ENCODE measurements at places on chromosomes 2 and 18.

GRCh38 chr2:211513446-211513845 is 957.0 kb downstream of the CPS1 start:
- DNase-seq = no peak

- DNase-seq = no peak
These were observed 238.2 kb upstream of the MYT1L start for GRCh38 chr2:2569306-2569705.

DNA sequence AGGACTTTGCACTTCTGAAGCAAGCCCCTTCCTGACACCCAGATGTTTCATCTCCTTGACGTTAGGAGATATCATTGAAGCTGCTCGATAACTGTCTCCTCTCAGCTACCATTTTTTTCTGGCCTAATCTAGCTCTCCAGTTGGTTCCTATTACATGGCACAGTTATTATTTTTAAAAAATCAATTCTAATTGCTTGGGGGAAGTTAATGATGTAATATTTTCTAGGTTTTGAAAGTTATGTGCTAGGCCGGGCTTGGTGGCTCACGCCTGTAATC is 22.5 kb upstream of the RAB31 start:
- no peak for DNase-seq

DNA sequence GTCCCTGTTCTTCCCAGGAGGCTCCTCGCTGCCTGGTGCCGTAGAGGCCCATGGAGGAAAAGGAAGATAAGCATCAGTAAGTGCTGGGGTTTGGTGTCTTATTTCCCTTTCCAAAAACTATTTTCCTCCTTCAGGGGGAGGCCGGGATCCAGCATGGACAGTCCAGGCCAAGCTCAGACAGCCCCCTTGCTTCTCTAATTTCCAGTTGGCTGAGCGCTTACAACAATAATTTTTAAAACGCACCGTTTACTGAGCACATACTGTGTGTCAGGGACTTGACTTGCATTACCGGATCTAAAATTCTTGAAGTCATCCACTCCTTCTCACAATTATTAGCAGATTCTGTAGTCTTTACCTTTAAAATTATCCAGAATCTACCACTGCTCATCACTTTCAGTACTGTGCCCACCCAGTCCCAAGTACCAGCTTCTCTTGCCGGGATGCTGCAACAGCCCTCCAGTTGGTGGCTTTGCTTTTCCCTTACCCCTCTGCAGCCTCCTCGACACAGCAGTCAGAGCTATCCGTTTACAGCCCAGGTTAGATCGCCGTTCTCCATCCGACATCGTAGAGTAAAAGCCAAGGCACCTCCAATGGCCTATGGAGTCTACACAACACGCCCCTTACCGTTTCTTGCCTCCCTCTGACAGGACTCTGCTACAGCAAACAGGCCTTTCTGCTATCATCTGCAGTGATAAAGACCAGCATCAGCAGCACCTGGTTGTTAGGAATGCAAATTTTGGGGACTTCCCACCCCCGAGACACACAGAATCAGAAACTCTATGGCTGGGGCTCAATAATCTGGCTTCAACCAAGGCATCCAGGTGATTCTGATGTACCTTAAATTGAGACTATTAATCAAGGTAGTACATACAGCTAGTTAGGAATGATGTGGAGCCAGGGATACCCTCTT is 75.2 kb upstream of the TSPYL6 start:
- DNase-seq = no peak

DNA sequence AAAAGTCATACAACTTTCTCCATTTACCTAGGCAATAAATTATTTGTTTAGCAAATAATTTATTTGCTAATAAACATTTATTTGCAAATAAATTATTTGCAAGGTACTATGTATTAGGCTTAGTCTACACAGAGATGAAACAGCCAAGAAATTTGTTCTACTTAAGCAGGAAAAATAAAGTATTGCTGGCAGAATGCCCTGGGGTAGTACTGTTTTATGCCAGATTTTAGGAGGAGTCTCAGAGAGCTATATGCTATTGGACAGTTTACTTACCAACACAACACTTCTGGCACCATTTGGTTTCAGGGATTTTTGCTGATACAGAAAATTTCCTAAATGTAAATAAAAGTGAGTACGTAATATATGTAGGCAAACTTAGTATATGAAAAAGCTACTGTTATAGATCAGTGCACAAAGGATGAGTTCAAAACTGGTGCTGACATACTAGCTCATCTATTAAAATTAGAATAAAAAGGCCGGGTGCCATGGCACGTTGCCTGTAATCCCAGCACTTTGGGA is 23.2 kb upstream of the CDKL4 start:
- DNase-seq = no peak

DNA sequence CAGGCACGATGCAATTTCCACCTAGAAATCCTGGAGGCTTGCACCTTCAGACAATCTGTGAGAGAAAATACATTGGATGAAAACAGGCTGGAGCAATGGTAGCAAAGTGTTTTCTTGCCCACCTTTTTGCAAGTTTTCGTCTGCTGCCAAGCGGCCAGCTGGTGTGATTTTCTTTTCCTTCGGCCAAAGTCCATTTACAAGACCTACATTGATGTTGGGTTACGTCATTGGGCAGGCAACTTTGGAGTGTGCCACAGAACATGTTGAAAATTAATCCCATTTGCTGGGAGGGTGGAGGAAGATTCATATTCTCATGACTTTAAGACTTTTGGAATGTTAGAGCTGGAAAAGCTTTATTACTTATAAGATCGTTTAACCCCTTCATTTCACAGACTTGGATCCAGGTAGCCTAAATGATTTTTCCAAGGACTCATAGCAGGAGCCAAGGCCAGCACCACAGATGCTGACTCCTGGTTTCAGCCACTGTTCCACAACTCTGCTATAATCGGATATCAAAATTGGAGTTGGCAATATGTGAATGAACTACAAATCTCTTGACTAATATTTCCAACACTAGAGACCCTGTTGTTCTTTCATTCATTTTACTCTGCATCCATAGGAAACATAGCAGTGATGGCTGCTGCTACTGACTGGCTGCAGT is 352.1 kb downstream of the RND3 start:
- DNase-seq = no peak

- DNase-seq = no peak
These were observed 304.2 kb downstream of the CYP26B1 start for GRCh38 chr2:71843391-71843850.

GRCh38 chr2:26148501-26148900 is 24.4 kb upstream of the GAREM2 start:
- DNase-seq = no peak

- DNase-seq = no peak
These were observed 57.6 kb upstream of the KLHL29 start for GRCh38 chr2:23327416-23327815.

- no peak for DNase-seq
These were observed at the start of gene KLHL41 for GRCh38 chr2:169509298-169509885. TSS of gene KLHL41 (plus strand) at chr2:169509702. CDS start at chr2:169509779, 77 bp downstream.

- no peak for DNase-seq
These were observed 550.0 kb upstream of the SYT4 start for GRCh38 chr18:43827311-43827710.

- DNase-seq = no peak
These were observed 8.0 kb downstream of the ZEB2 start for GRCh38 chr2:144511937-144512336.

DNA sequence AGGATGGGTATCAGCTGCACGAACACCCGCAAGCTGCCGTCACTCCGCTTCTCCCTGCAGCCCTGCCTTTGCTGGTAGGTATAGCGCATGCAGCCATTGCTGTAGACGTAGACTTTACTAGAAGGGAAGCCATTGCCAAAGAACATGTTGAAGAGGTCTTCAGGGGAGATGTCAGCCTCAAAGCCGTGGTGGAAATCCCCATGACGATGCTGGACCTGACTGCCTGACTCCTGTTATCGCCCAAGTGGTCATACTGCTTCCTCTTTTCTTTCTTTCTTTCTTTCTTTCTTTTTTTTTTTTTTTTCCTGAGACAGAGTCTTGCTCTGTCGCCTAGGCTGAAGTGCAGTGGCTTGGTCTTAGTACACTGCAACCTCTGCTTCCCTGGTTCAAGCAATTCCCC is 68.7 kb upstream of the SPRED2 start:
- no peak for DNase-seq

GRCh38 chr18:39561126-39561525 is 1995.5 kb upstream of the CELF4 start:
- DNase-seq = no peak

DNA sequence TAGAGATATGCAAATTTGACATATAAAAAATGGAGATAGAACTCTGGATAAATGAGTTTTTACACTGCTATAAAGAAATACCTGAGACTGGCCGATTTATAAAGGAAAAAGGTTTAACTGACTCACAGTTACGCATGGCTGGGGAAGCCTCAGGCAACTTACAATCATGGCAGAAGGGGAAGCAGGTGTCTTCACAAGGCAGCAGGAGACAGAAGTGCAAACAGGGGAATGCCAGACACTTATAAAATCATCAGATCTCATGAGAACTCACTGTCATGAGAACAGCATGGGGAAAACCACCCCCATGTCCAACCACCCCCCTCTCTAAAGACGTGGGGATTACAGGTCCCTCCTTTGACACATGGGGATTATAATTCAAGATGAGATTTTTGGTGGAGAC is 1540.2 kb upstream of the SLC39A10 start:
- DNase-seq = no peak

GRCh38 chr2:45879406-45879805 is 227.9 kb downstream of the PRKCE start:
- DNase-seq = no peak

- no peak for DNase-seq
These were observed 138.6 kb downstream of the MAP3K20 start for GRCh38 chr2:173214213-173214612.

GRCh38 chr2:67642046-67642382 is 244.9 kb downstream of the ETAA1 start:
- no peak for DNase-seq

- DNase-seq = no peak
These were observed 74.4 kb downstream of the RTN4 start for GRCh38 chr2:54975598-54976492.

GRCh38 chr2:187206071-187206470 is 242.0 kb downstream of the CALCRL start:
- no peak for DNase-seq

DNA sequence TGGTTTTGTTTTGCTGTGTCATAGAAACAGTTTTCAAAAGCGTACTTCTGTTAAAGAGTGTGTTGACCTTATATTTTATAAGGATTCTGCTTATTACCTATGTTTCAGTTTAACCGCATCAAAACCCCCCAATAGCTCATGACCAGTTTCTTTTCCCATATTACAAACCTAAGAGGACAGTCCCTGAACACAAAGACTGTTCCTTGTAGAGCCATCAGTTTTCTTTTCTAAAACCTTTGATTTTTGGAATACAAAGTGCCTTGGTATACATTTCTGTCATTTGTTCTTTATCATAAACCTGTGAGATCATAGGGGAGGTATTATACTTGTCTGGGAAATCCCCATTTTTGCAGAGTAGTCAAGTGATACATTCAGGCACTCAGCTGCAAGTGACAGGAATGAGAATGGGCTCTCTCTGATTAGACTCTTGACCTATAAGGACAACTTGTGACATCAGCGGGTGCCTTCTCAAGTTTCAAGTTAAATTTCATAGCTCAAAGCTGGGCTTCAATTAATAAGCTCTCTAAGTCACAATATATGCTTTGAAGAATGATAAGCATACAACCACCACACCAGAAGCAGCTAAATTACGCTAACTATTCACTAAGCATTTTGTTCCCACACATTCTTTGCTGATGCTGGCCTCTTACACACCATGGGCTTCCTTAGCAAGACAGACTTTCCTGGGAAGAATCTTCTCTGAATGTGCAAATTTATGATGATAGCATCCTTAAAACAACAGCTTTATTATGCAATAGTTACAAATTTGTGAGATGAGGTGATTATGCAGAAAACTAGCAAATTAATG is 97.5 kb upstream of the CD302 start:
- no peak for DNase-seq

GRCh38 chr18:64179556-64180080 is 30.7 kb upstream of the LINC00305 start:
- DNase-seq = no peak

- DNase-seq = no peak
These were observed 78.2 kb upstream of the ITGB6 start for GRCh38 chr2:160278101-160278878.

DNA sequence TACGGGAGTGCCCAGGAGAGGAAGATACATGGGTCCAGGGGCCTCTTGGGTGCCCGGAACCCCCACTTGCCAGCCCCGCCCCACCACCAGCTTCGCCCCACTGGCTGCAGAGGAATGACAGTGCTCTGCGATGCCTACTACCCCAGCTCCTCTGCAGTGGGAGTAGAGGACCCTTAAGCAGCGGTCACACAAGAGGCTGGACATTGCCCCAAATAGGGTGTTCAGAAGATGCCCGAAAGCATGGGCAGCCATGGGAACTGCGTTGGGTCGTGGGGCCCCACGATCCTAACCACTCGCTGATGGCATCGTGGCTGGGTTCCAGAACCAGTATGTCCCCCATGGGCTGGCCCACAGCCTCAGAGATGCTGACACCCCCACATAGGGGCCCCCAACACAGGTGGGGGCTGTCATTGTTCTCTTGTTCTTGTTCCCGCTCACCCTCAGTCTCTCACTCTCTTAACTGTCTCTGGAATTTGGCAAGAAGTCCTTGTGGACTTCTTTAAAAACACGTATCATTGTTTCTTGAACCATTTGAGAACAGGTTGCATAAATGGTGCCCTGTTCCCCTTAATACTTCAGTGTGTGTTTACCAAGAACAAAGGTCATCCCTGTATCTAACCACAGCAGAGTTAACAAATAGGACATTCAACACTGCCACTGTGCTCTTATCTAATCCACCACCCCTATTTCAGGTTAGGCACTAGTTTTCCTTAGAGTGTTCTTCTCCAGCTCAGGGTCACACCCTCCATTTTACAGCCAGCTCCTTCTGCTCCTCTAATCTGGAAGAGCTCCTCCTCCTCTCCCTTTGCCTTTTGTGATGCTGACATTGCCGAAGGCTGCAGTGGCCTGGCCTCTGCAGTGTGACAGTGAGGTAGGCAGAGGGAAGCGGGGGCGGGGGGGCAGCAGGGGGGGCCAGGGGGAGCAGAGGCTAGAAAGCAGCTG is 76.3 kb downstream of the STPG4 start:
- DNase-seq = no peak

DNA sequence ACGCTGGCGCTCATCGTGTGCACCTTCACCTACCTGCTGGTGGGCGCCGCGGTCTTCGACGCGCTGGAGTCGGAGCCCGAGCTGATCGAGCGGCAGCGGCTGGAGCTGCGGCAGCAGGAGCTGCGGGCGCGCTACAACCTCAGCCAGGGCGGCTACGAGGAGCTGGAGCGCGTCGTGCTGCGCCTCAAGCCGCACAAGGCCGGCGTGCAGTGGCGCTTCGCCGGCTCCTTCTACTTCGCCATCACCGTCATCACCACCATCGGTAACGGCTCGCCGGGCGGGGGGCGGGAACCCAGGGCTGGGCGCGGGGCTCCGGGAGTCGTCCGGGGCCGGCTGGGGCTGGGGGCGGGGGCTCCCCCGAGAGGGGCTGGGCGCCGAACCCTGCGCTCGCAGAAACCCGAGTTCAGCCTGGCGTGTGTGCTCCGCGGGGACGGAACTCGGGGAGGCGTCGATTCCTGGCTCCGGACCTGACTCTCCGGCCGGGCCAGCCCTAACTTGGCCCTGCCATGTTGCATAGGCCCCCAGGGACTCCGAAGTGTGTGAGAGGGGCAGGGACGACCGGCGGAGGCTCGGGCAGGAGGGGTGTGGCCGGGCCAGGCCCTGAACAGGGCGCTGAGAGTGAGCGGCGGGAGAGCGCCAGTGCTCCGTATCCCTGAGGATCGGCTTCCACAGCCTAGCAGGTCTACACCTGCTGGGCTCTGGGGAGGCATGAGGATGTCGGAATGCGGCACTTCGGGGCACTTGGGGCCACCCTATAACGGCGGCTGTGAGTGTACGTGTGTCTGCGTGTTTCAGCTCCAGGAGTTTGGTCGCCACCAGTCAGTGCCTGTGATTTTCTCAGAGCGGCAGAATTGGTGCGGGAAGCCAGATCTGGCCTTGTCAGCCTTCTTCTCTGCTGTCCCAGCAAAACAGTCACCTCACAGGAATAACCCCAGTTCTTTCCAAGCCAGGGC is 651 bp downstream of the KCNK3 start:
- DNase-seq = no peak
